GM03348 (cell line): ENCODE measurements at places on chromosomes 5 and 9.
A peak's percentile ranks its signal among the peaks of the same experiment; 100 is the strongest.

DNA sequence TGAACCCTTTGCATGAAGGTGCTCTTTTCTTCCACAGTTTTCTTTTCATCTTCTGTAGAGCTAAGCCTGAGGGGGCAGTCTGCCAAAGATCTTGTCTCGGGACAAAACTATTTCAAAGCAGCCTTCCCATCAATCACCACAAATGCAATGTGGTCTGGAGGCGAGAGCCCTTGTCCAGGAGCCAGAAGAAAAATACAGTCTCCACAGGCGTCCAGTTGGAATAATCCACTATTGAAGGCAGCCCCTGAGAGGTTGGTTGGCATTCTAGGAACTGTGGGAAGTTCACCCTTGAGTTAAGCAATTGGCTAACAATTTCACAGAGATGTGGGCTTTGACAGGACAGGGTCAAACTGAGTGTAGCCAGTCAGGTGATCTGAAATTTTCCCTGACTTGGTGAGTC lies 72.0 kb downstream of the SEMA6A start:
- DNase-seq = no peak

GRCh38 chr5:119945691-119946090 lies 316.3 kb downstream of the FAM170A start:
- DNase-seq = no peak

DNA sequence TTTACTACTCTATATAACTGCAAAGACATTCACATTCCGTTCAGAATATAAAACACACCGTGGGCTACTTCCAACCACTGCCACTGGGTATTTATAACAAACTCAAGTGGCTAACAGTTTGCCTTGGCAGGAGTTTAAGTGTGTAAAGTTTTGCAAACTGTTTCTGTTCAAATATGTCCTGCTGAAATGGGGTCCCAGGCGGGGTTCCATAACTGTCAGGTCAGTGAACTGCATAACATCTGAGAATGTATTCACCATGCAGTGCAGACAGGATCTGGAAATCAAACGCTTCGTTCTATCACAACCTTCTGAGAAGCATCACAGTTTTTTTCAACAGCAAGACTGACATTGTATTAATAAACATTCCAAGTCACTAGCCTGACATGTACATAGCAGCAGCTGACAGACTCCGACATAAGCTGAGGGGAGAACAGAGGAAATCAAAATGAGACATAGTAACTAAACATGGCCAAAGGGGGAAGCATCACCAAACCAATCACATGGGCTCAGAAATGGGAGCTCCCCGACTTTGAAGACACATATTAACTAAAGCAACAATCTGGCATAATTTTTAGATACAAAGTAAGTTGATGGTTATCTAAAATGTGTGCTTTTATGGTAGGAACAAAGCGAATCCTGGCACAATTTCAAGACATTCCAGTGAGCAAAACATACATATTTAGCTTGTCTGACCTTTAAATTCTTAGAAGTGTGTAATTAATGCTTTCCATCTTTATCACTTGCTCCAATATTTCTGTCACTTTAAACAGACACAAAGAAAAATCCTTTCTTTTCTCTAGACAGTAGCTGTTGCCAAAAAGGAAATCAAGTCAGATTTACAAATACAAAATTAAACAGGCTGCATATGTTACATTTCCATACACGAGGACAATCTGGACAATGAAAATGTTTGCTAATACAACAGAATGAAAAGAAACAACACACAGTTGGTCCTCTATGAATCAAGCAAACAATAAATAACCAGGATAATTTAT lies 156.8 kb downstream of the MAPKAP1 start:
- peak; percentile 12 for DNase-seq

- no peak for DNase-seq
These were observed 491.8 kb downstream of the ANXA1 start for GRCh38 chr9:73643379-73644013.

DNA sequence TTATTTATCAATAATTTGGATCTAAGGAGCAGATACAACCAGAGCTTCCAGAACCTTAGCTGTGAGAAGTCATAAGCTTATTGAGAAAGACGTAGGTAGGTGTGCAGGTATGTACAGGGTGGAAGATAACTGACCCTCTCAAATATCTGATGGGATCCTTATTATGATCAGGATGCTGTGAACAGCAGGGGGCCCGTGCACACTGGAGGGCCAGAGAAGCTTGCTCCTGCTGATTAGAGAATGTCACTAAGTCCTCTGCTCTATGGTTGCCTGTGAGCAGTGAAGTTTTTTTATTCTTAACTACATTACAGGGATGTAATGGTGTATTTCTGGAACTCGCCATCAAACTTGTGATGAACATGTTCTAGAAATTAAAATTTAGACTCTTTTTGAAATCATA lies 108.9 kb upstream of the POU5F2 start:
- DNase-seq = no peak

- DNase-seq = no peak
These were observed 129.2 kb downstream of the PDE4D start for GRCh38 chr5:59764361-59764760.

GRCh38 chr9:101028346-101029314 lies at the start of gene PLPPR1:
PLPPR1 (plus strand) TSS chr9:101028727.
- peak; percentile 84 for DNase-seq

- DNase-seq = no peak
These were observed 133.3 kb downstream of the FAM174A start for GRCh38 chr5:100668511-100668910.

DNA sequence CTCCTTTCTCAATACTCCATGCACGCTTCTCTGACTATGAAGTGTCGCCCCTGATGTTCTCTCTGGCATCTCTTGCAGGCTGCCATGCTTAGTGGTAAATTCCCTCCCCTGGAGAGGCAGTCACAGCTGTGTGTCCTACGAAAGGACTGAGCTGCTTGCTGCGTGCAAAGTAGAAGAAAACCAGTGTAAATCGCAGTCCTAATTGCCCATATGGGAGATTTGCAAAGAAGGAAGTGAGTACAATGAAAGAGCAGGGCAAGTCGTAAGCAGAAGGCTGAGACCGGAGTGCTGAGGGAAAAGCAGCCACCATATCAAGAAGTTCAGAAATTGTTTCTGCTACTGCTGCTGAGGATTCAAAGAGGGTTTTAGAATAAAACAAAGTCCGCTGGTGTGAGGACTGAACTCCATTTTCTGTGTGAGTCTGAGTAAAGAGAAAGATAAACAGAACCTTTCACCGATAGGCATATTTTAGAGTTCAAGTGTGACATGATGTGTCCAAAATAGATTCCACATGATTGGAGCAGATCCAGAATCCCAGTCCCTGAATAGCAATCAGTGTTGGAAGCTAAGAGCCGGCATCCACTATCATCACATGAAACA lies 507.8 kb upstream of the MPDZ start:
- DNase-seq = peak; percentile 23

DNA sequence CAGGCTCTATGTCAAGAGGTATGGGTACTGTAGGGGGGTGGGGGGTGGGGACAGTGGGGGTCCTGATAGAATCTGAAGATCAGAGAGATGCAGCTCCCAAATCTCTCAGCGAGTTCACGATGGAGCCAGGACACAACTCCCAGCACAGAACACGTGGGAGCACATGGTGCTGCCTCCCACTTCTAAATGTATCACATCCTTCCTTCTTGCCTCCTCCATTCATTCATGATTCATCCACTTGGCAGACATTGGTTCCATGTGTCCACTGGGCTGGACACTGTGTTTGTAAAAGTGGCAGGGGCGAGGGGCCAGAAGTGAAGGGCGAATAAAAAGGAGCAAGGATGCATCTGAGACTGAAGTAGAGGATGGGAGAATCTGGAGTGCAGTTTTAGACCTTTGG lies 33.9 kb downstream of the SH3TC2 start:
- peak; percentile 18 for DNase-seq
